Right lobe of liver (tissue), 6 donors: ENCODE measurements at places on chromosomes 4 and X. TPM values are rescaled to one million over a fixed set of nuclear protein-coding genes. Genes with fewer than 3 reads are reported as not detected.

GRCh38 chr4:110367156-110367555, 108.8 kb upstream of the ENPEP start:
- no peaks in the 10 kb centered on the region for H3K4me1 ChIP-seq
- no peak overlapping the region for H3K4me3 ChIP-seq
- H3K27me3 ChIP-seq = no peaks in the 10 kb centered on the region
- no peak overlapping the region for H3K27ac ChIP-seq
- no peaks in the 10 kb centered on the region for H3K36me3 ChIP-seq

GRCh38 chr4:113004655-113005054, 44.8 kb upstream of the ANK2 start:
- no peaks in the 10 kb centered on the region for H3K36me3 ChIP-seq
- H3K4me3 ChIP-seq = no peak overlapping the region
- no peak overlapping the region for H3K27ac ChIP-seq
- no peaks in the 10 kb centered on the region for H3K27me3 ChIP-seq

SSX4 gene
- total RNA-seq = not detected

GRCh38 chr4:2663275-2663674, 92.9 kb downstream of the TNIP2 start:
- no peak overlapping the region for H3K27ac ChIP-seq
- no peaks in the 10 kb centered on the region for H3K27me3 ChIP-seq
- H3K4me1 ChIP-seq = no peaks in the 10 kb centered on the region
- DNase-seq = no peak
- peaks cover 20% of the 10 kb centered on the region for H3K36me3 ChIP-seq

DNA sequence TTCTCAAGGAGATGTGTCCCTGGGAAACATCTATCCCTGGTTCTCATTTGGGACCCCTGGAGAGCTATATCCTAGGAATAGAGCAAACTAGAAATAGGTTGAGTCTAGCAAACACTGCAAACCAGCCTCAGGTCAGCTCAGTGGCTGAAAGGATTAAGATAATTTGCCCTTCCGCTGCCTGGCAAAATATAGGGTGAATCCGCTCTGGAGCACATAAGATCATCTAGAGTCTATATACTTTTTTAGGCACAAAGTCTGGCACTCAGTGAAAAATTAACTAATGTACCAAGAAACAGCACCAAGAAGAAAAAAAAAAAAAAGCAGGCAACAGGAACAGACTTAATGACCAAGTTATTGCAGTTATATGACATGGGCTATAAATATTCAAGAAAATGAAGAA, 7.3 kb upstream of the GUCY2F start:
- H3K4me1 ChIP-seq = no peaks in the 10 kb centered on the region
- no peaks in the 10 kb centered on the region for H3K27me3 ChIP-seq
- no peak for DNase-seq
- no peak overlapping the region for H3K27ac ChIP-seq

DNA sequence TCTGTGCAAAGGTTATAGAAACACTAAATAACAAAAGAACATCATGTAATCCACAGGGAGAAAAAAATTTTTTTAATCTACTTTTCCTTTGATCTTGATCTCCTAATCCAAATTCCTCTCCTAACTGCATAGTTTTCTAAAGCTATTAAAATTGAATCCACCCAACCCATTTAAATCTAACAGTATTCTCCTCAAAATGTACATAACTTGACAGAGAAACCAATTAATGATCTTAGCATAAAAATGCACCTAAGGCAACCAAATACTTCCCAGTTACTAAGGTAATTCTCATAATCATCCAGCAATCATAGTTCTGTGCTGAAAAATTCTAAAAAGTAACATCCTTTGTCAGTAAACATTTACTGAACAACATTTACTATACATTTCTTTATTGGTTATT, 60.7 kb downstream of the PRDM5 start:
- H3K27me3 ChIP-seq = no peaks in the 10 kb centered on the region

BMPR1B gene
- 1.6 TPM for total RNA-seq

GRCh38 chr4:87445964-87446363, 23.6 kb downstream of the NUDT9 start:
- no peaks in the 10 kb centered on the region for H3K4me1 ChIP-seq
- no peak overlapping the region for H3K4me3 ChIP-seq
- H3K27ac ChIP-seq = no peak overlapping the region

DNA sequence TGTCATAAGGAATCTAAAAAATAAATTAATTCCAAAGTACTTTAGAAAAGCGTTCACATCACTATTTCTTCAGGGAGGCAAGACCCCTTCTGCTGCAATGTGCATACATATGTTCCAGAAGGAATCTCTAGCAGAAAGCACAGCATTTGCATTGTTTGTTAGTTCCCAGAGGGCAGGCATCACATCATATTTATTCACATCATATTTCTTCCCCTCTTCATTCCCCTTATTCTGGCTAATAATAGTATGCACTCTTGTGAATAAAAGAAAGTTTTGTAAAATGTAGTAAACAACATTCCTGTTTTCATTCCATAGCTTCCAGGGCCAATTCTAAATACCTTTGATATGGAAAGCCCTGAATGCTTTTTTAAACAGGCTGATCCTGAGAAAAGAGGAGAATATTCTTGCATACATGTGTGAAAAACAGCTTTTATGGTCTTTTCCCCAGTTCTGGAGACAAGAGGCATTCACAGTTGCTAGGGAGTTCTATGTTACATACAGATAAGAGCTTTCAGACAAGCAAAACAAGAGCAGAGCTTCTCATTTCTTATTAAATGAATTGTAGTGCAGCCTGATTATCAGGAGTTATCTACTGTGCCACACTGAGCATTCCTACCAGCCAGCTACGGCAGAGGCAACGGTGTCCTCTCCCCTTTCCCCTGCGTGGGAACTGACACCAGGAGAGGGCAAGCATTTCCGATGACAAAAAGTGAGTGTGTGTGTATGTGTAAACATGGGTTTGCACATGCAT, 15.2 kb downstream of the GATB start:
- no peak for DNase-seq
- H3K27me3 ChIP-seq = no peaks in the 10 kb centered on the region
- H3K36me3 ChIP-seq = no peaks in the 10 kb centered on the region
- no peak overlapping the region for H3K4me3 ChIP-seq
- H3K27ac ChIP-seq = no peak overlapping the region

- no peaks in the 10 kb centered on the region for H3K27me3 ChIP-seq
- H3K4me1 ChIP-seq = no peaks in the 10 kb centered on the region
- H3K4me3 ChIP-seq = no peak overlapping the region
- no peak for DNase-seq
- H3K27ac ChIP-seq = no peak overlapping the region
Measured at GRCh38 chrX:16770970-16771482, 15.2 kb upstream of the TXLNG start.

DNA sequence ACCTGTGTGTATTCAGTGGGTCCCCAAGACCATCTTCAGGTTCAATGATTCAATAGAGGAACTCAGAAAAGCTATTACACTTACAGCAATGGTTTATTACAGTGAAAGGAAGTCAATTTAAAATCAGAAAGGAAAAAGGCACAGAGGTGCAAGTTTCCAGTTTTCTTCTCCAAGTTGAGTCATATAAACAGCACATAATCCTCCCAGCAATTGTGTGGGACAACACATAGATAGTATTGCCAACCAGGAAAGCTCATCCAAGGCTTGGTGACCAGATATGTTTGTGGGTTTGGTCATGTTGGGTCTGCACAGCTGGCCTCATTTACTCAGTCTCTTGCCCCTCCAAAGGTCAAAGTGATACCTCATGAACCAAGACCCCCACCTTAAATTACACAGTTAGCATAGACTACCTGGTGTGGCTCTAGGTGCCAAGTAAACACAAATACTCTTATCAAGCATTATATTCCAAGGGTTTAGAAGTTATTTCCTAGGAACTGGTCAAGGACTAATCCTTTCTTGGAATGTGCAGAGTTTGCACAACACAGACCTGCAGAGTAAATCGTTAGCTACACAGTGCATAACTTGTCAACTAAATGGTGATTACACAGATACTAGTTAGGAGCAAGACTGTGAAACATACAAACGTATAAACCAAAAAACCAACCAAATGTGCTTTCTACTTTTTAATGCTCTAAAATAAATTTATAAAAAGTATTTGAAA, 777.3 kb downstream of the PCDH18 start:
- H3K27me3 ChIP-seq = no peaks in the 10 kb centered on the region
- DNase-seq = no peak
- no peak overlapping the region for H3K4me3 ChIP-seq
- H3K36me3 ChIP-seq = no peaks in the 10 kb centered on the region
- no peaks in the 10 kb centered on the region for H3K4me1 ChIP-seq
- no peak overlapping the region for H3K27ac ChIP-seq

DNA sequence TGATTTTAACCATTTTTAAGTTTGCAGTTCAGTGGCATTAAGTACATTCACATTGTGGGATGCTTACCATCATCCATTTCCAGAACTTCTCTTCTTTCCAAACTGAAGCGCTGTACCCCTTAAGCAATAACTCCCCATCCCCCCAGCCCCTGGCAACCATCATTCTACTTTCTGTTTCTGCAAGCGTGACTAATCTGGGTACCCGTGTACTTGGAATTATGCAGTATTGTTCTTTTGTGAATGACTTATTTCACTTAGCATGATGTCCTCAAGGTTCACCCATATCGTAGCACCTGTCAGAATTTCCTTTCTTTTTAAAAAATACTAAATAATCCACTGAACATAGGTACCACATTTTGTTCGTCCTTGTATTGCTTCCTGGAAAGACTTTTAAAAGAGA, 32.9 kb downstream of the USP9X start:
- H3K4me3 ChIP-seq = no peak overlapping the region
- no peak for DNase-seq
- H3K27ac ChIP-seq = no peak overlapping the region
- H3K36me3 ChIP-seq = no peaks in the 10 kb centered on the region
- H3K27me3 ChIP-seq = no peaks in the 10 kb centered on the region

CHIC2 gene
- 16.9 TPM for total RNA-seq

UBA1 gene
- total RNA-seq = 100 TPM

PRR32 gene
- not detected for total RNA-seq

TAF7L gene
- total RNA-seq = 0.09 TPM

DNA sequence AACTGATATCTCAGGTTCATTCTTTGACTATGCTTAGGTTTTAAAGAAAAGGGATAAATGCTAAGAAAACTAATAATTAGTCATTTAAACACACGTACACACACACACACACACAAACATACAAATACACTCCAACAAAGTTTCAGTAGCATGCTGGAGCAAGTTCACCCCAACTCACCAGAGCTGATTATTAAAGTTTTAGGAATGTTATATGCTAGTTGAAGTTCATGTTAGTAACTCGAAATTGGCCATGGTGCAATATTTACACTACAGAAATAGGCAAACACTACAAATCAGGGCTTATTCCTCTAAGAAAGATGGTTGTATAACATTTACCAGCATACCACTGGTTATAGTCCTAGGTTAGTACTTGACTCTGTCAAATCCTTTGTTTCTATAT, 384.0 kb upstream of the DIPK2B start:
- H3K27me3 ChIP-seq = no peaks in the 10 kb centered on the region
- H3K4me1 ChIP-seq = no peaks in the 10 kb centered on the region
- no peaks in the 10 kb centered on the region for H3K36me3 ChIP-seq
- H3K4me3 ChIP-seq = no peak overlapping the region

- DNase-seq = no peak
- H3K27me3 ChIP-seq = no peaks in the 10 kb centered on the region
- no peak overlapping the region for H3K27ac ChIP-seq
- H3K4me3 ChIP-seq = no peak overlapping the region
- no peaks in the 10 kb centered on the region for H3K4me1 ChIP-seq
- no peaks in the 10 kb centered on the region for H3K36me3 ChIP-seq
Measured at GRCh38 chr4:44118971-44119680, 329.5 kb downstream of the KCTD8 start.

TEC gene
- total RNA-seq = 3.7 TPM

CXorf38 gene
- 13.9 TPM for total RNA-seq

GRCh38 chrX:37420185-37420584, 71.0 kb downstream of the PRRG1 start:
- DNase-seq = no peak
- H3K36me3 ChIP-seq = no peaks in the 10 kb centered on the region
- peaks cover 3% of the 10 kb centered on the region for H3K27me3 ChIP-seq
- no peak overlapping the region for H3K4me3 ChIP-seq
- no peak overlapping the region for H3K27ac ChIP-seq

DNA sequence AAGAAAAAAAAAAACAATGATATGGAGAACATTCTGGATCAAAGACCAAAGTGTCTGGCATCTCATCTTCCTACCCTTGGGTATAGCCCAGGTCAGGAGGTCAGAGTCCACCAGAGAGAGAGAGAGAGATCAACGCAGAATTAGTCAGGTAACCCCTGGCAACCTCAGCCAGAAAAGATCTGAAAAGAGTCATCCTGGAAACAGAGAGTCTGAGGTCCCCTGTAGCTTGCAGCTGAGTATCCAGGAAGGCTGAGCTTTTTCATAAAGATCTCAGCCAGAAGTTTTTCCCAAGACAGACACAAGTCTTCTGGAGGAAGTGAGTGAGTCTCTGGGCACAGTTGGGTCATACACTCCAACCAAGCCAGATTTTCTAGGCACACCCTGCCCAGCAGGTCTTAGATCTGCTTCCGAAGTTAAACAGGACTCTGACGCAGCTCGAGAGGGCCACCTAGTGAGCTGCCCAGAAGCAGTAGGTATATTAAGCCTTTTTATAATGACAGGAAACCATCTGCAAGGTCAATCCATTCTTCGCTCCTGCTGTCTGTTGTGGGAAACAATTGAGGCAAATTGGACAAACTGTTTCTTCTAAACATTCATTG, 35.7 kb downstream of the ACE2 start:
- H3K27me3 ChIP-seq = no peaks in the 10 kb centered on the region
- peak; percentile 35 for DNase-seq

STPG2 gene
- total RNA-seq = 0.35 TPM

GRCh38 chr4:185534511-185534865, 819 bp downstream of the PDLIM3 start:
- no peak for DNase-seq
- H3K36me3 ChIP-seq = no peaks in the 10 kb centered on the region
- no peaks in the 10 kb centered on the region for H3K27me3 ChIP-seq
- H3K4me3 ChIP-seq = peak overlapping the region; percentile 53

- no peak for DNase-seq
- no peaks in the 10 kb centered on the region for H3K36me3 ChIP-seq
- no peak overlapping the region for H3K27ac ChIP-seq
- no peak overlapping the region for H3K4me3 ChIP-seq
- H3K27me3 ChIP-seq = no peaks in the 10 kb centered on the region
Measured at GRCh38 chrX:136667446-136668168, 19.6 kb downstream of the CD40LG start.

DNA sequence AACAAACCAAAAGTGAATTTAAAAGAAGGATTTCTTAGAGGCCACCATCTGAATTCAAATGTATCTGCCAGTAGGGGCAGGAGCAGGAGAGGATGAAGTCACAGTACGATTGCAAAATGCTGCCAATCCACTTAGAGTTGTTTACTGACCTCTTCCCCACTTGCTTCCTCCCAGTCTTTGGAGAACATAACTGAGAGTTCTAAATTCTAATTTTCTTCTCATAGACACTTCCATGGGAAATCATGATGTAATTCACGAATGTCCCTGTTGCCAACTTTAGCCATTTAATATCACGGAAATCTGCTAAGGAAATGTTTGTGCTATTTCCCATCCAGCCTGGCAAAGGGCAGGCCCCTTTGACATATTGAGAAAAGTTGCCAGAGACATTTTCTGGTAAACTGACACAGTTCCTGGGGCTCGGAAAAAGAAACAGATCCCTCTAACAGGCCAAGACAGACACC, 33.6 kb upstream of the NOCT start:
- peak; percentile 55 for DNase-seq
- H3K27me3 ChIP-seq = no peaks in the 10 kb centered on the region
- H3K4me3 ChIP-seq = no peak overlapping the region
- H3K36me3 ChIP-seq = no peaks in the 10 kb centered on the region
- no peaks in the 10 kb centered on the region for H3K4me1 ChIP-seq
